ENCODE measurements at places on chromosomes 4 and X.

- no peak for DNase-seq
Observed at GRCh38 chr4:27089186-27089585, 228.5 kb downstream of the STIM2 start.

GRCh38 chr4:100843910-100844309, 326.1 kb upstream of the EMCN start:
- no peak for DNase-seq

DNA sequence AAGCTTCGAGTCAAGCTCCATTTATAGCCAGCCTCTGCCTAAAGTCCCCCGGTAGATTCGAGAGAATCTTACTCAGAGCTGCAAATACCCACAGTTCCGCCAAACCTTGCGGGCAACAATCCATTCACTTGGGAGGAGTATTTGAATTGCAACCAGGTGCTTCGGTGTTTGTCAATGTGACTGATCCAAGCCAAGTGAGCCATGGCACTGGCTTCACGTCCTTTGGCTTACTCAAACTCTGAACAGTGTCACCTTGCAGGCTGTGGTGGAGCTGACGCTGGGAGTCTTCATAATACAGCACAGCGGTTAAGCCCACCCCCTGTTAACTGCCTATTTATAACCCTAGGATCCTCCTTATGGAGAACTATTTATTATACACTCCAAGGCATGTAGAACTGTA, 11.2 kb downstream of the CD40LG start:
- DNase-seq: peak; percentile 1

DNA sequence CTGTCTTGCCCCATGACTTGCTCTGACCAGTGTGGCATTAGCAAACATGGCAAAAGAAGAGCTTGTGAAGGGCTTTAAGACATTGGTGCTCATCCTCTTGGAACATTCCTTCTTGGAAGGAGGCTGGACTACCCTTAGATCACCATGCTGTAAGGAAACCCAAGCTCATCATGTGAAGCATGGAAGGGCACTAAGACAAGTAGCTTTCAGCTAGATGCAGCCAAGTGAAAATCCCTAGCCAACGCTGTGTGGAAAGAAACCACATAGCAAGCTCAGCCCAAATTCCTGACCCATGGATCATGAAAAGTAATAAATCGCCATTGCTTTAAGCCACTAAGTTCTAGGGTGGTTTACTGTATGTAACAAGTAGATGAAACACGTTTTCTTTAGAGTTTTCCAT, 12.4 kb upstream of the PACRGL start:
- DNase-seq: no peak

GRCh38 chrX:48835524-48836329, at the start of gene PCSK1N:
TSS of gene PCSK1N (minus strand) at chrX:48835610. CDS start at chrX:48835532, 78 bp downstream.
- no peak for DNase-seq

DNA sequence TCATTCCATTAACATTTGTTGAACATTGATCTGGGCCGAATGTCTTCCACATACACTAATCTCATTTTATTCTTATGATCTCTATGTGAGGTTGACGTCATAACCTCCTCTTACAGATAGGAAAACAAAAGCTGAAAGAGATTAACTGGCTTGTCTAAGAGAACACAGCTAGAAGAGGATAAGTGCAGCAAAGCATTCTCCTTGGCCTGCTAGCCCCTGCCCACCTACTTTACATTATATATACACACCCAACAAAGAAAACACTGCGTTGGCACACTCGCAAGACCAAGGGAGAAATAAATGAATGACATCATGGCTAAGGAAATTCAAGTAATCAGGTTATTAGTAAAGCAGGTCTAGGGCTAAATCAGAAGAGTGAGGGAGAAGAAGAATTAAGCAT, 138.4 kb downstream of the PARM1 start:
- DNase-seq: no peak

DNA sequence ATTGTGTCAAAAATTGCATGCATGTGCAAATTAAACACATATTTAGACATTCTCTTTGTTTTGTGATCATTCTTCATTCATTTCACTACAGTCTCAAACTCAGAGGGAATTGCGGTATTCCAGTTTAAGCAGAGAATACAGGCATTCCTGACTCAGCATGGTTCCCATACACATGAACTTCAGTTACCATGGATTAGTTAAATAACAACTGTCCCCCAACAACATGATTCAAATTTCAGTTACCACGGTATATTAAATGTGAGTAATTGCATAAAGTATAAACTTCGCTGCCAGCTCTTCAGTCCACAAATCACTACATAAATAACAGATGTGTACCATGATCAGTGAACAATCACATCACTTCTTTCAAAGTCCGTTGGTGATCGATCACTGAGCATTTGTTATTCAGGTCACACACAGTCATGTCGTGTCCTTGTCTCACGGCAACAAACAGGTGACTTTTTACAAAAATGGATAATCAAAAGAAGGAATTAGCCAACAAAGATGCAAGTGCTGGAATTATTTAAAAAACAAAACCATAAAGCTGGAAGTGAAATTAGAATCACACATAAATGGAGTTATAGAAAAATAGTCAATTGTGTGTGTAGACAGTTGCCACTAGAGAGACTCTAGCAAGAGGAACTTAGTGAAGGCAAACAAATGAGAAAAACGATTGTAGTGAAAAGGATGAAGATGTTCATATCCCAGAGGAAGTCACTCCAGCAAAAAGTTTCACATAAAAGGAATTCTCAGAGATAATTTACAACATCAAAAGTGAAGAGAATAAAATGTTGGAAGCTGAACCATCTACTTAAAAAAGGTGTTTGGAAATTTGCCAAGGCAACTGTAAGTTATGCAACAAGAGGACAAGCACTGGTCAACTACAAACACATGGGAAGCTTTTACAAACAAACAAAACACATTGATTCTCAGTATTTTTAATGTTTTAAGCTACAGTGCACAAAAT, 138.6 kb upstream of the SMARCAD1 start:
- DNase-seq: no peak

- no peak for DNase-seq
Observed at GRCh38 chrX:45743081-45743533, 542.4 kb upstream of the DIPK2B start.

DNA sequence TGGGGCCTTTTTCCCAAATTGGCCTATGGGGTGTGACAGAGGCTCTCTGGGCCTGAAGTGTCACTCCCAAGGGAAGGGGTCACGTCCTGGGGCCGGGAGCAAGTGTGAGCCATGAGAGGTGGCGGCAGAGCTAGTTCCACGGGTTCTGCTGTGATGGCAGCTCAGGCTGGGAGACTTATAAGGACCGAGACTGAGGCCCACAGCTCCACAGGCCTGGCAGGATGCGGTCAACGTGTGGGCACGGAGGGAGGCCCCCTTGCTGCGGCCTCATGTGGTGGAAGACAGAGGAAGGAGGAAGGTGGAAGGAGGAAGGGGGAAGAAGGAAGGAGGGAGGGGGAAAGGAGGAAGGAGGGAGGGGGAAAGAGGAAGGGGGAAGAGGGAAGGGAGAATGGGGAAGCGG, 7.2 kb upstream of the CPLX1 start:
- no peak for DNase-seq

DNA sequence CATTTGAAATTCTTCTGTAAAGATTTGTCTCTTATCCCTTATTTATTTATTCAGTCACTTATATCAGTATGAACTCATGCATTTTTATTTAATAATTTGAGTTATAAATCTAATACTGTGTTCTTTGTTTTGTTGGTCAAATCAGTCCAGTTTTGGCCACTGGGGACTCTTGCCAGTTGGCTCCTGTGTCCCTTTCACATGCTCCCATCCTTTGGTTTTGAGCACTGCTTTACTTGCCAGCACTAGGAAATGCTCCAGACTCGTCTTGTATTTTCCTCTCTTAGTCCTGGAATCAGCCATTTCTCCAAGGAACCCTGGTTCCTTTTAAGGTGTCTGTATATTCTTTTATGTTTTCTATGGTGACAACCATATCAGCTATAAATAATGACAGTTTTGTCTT, 28.1 kb downstream of the KANTR start:
- no peak for DNase-seq

DNA sequence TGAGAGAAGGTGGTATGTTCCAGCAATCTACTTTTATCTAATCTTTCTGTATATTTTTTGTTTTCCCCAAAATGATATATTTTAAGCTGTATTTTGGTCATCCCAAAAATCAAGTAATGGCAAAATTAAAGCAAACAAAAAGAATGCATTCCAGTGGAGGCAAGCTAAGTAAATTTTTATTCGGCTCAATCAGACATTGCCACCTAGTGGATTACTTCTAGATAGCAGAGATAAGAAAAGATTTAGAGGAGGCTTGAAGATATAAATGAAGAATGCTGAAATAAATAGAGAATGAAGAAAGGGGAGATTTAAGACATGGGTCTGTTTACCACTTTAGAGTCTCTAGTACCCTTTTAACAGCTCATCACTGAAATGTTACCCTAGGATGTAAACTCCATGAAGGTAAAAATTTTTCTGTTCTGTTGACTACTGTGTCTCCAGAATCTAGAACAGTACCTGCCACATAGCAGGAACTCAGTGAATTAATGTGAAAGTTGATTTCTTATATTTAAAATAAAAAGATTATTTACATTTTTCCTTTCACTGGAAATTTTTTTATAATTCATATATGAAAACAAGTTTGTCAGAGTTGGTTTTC, 110.9 kb upstream of the ANK2 start:
- no peak for DNase-seq

DNA sequence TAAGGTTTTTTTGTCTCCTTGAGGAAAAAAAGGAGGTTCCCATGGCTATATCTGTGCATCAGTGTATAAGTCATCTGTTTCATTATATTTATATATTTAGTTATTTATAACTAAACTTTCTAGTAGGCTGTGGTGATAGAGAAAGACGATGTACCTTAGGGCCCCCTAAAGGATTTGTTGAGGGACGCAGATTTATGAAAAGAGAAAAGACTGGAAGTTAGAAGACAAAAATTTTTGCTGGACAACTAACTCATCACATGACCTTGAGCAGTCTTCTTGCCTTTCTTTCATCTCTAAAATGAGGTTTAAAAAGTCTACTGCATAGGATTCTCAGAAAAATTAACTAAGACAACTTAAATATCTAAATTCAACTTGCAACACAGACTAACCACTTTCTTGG, 6.1 kb downstream of the GASK1B start:
- DNase-seq: no peak

DNA sequence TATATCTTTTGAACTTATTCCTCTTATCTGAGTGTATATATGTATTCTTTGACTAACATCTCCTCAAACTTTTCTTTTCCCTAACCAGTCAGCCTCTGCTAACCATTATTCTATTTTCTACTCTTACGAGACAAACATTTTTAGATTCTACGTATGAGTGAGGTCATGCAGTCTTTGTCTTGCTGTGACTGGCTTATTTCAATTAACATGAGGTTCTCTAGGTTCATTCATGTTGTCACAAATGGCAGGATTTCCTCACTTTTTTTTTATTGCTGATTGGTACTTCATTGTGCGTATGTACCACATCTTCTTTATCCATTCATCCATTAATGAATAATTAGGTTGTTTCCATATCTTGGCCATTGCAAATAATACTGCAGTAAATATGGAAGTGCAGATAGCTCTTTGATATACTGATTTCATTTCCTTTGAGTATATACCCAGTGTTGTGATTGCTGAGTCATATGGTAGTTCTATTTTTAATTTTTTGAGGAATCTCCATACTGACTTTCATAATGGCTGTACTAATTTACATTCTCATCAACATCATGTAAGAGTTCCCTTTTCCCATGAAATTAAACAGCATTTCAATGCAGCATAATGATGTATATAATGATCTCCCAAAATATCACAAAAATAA, 80.1 kb downstream of the HS3ST1 start:
- DNase-seq: no peak

GRCh38 chrX:64976673-64977040, 407 bp upstream of the ZC4H2 start:
- no peak for DNase-seq

- DNase-seq: no peak
Observed at GRCh38 chr4:124415146-124415545, 297.4 kb downstream of the ANKRD50 start.

DNA sequence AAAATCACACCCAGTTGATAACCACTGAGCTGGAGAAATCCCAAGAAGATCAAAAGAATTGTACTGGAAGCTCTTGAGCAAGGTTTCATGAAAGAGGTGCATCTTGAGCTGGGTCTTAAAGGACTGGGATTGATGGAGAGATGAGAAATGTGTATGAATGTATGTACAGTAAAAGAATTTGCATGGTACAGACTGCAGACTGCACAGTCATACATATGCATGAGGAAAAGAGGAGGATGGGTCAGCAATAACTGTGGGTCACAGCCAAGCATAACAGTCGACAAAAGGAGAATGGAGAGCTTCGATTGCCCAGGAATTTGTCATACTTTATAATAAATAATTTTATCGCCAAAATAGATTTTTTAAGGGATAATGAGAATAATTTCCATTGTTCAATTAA, 4.8 kb upstream of the RELL1 start:
- DNase-seq: no peak

GRCh38 chr4:140116442-140117104, 37.4 kb downstream of the MAML3 start:
- DNase-seq: no peak

- DNase-seq: no peak
Observed at GRCh38 chr4:122784261-122784660, 42.4 kb upstream of the FGF2 start.

- no peak for DNase-seq
Observed at GRCh38 chrX:14362721-14363120, 166.6 kb upstream of the GLRA2 start.

GRCh38 chrX:109940411-109940810, 62.5 kb upstream of the TMEM164 start:
- DNase-seq: no peak

- DNase-seq: no peak
Observed at GRCh38 chrX:134525086-134525792, 65.3 kb downstream of the HPRT1 start.

DNA sequence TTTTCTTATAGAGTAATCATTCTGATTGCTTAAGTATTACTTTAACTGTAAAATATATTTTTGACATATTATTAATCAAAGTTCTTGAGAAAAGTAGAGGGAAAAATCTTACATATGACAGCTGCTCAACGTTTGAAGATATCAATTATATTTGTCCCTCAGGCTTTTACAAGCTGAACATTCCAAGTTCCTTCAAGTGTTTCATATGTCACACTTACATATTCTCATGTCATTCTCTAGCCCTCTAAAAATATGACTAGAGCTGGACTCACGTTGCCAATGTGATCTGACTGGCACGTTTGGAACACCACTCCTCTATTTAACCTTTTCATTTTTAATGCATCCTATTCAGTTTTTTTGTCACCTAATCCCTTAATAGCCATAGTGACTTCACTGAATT, 492.9 kb downstream of the PCDH18 start:
- no peak for DNase-seq

DNA sequence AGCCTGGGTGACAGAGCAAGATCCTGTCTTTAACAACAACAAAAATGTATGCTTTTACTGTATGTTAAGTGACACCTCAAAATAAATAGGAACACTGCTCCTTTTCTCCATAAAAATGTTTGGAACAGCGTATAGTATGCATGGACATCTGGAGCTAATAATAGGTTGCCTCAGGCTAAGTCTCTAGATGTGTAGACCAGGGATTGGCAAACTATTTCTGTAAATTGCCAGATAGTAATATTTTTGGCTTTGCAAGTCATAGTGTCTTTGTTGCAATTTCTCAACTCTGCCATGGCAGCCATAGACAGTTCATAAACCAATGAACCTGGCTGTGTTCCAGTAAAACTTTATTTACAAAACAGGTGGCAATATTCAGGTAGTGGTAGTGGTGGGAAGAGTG, 76.6 kb upstream of the CBLL2 start:
- DNase-seq: no peak

Data from NCI-H2107 (cell line).